Muscle of back (tissue), 13 donors: ENCODE measurements at places on chromosomes 12 and 14.

DNA sequence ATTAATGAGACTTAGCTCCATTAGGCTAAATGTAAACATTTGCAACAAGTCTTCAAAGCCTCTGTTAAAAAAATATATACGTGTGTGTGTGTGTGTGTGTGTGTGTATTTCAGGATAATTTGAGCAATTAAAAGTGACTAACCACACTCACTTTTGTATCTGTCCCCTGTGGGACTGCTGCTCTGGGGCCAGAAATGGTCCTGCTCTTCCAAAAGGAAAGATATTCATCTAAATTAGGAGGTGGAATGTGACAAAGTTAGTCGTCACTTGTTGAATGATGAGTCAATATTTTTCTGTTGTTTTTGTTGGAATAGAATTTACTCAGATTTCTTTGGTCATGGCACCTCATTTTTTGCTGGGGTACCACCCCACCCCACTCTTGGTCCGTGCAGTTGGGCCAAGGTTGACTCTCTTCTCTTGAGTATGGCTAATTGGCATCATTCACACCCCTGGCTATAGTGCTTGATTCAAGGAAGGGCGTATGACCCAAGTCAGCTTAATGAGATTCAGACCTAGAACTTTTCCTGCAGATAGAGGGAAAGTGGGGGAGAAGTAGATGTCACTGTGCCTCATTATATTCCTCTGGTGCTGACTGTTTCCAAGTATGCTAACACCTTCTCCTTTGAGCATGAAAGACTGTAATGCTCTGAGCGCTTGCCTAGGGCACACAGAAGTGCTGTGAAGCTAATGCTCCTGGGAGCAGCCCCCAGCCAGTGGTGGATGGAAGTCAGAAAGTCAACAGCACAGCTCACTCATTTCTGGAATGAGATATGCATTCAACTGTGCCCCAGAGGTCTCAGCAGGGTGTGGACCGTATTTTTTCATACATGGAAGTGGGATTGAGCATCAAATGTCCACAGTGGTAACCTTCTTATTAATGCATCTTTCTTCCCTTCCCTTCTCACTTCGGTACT is 577.0 kb upstream of the TBX3 start:
- DNase-seq: no peak

DNA sequence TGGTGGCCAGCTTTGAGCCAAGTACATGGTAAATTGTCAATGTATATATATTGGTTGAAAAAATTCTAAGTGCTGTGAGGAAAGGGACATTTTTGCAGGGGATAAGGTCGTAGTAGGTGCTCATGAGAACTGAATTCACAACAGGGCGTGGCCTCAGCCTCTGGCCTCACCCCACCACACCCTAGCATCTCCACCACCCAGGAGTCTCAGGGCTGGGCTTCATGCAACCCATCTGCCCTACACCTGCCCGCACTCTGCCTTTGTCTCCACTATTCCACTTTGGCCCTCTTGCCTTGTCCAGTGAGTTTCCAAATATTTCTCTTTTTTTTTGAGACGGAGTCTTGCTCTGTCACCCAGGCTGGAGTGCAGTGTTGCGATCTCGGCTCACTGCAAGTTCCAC is 22.1 kb upstream of the AQP2 start:
- DNase-seq: no peak

- DNase-seq: no peak
Measured at GRCh38 chr12:108696111-108696995, 35.0 kb downstream of the CORO1C start.

GRCh38 chr14:36241183-36241582 is 64.7 kb upstream of the PTCSC3 start:
- DNase-seq: no peak

DNA sequence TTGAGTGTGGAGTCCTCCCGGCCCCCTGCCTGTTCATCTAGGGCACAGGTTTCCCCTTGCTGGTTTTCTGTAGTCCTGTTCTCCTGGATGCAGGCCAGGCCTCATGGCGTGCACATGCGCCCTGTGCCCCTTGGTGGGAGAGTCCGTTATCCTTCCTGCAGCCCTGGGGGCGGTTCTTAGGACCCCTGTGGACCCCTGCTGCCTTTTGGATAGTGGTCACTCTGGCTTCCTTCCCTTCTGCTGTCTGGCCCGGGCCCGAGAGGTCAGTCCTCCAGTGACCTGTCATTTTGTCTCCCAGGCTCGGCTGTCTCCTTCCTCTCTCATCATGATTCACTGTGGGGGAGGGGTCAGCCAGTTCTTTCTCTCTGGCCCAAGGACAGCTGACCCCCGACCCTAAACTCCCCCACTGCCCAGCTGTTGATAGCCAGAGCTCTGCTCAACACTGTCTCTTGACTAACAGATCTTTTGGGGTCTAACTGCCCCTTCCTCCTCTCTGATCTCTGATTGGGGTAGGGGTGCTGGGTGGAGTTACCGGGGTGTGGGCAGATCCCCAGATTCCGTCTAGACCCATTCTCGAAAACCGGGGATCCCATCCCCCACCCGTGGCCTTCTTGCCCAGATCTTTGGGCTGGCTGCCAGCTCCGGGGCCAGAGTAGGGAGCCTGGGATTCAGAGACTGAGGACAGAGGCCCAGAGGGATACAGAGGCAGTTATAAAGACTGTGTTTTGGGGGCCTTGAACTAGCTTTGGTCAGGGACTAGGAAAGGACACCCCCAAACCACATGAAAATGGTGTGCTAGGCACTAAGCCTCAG is 7.0 kb downstream of the CCND2 start:
- DNase-seq: peak; percentile 42

DNA sequence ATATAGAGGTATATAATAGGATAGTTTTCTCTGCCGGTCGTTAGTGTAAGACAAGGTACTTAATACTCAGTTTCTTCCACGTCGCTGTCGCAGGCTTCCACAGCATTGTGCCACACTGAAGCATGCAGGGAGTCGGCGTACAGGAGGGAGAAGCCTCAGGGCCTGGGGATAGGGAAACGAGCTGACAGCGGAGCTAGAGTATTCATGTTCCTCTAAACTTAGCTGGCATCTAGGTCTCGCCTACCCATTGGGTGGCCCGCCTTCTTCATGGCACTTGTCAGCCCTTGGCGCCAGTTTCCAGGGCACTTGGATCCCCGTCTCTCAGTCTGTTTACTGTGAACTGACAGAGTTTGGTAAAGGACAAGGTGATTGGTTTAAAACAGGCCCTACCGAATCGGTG is 73.6 kb downstream of the GNS start:
- no peak for DNase-seq

DNA sequence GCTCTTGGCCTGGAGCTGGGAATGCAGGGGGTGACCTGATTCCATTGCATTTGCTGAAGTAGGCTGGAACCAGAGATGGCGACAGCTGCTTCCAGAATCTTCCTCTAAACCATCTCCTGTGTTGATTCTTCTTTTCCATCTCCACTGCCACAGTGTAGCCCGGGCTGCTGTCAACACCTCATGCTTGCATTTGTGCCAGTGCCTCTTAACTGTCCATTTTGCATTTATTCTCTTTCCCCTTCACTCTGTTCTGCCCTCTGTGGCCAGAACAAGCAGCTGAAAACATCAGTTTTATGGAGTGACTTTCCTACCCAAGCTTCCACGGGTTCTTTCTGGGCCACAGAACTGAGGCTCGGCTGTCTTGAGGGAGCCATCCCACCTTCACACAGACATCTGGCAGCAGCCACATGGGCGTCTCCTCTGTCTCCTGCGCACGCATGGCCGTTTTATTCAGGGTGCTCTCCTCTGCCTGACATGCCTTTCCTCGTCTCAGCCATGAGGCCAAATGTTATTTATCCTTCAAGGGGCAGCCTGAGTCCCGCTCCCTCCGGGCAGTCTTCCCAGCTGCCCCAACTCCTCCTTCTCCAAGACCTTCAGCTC is 51.7 kb downstream of the SMOC1 start:
- DNase-seq: no peak

DNA sequence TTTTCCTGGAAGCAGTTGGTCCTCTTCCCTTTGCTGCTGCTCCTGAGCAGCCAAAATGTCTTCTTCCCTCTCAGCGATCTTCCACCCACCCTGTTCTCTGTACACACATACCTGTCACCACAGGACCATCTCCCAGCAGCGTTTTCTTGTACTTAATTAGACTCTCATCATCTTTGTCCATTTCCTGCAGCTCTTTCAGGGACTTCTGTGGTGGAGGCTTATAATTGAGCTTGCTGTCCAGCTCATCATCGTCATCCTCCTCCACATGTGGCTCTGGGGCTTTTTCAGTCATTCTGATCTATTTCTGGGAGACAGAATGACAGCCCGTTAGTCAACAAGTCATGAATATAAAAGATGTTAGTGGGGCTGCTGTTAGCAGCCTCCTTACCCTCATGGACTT is 11.0 kb downstream of the ARHGDIB start:
- no peak for DNase-seq

DNA sequence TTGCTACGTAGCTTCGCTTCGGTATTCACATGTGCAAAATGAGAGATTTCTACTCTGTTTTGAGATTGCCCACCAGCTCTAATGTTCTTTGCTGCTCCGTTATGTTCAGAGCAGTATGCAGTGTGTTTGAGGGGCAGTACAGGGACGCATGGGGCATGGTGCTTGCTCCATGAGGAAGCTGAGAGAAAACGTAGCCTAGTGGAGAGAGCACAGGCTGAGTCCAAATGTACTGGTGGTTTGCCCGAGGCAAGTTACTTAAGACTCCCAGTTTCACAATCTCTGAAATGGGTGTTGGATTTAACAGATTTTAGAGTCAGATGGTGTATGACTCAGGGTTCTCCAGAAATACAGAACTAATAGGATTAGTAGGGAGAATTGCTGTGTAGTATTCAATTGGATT is 310.5 kb downstream of the ETNK1 start:
- no peak for DNase-seq

DNA sequence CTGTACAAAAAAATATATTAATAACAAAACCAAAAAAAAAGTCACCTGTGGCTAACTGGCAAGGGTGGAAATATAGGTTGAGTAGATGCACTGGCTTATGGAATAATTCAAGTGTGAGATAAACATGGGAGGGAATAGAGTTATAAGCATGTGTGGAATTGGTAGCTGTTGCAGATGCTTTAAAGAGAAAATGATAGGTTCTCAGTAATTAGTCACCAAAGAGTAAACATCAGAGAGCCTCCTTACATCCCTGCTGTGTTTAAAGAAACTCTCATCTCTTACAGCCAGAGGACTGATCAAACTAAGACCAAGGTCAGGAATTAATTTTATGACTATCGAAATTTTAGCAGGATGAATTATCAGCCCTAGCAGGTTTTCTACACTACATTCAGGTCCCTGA is 70.5 kb downstream of the EGLN3 start:
- no peak for DNase-seq

GRCh38 chr14:63457498-63457897 is 85.7 kb downstream of the PPP2R5E start:
- no peak for DNase-seq
